ENCODE measurements at places on chromosomes 2 and 18.

DNA sequence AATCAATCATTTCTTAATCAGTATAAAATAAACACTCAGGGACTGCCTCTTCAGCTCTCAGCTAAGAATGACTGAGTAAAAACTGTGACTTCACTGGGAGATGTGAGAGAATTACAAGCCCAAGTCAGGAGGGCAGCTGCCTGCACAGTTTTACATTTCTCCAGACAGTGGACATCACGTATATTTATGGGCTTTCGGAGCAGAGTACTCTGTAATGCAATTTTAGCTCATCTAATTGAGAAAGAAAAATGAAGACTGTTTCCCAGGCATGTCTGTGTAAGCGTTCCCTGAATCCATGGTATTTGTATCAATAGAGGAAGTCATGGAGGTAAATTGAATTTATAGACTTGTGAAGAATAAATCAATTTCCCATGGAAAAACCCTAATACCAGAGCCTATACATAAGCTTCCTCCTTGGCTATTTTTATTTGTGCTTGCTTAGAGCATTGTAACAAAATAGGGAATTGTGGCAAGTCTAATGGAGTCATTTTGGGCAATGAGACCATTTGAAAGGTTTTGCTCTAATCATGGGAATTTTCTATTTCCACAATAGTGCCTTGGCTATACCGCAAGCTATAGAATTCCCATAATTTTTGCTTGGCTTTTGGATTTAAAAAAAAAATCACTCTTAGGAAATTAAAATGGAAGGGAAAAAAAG is 87.2 kb downstream of the SLC5A7 start:
- no peak for DNase-seq

- DNase-seq = no peak
Observed at GRCh38 chr2:2640371-2640770, 309.3 kb upstream of the MYT1L start.

DNA sequence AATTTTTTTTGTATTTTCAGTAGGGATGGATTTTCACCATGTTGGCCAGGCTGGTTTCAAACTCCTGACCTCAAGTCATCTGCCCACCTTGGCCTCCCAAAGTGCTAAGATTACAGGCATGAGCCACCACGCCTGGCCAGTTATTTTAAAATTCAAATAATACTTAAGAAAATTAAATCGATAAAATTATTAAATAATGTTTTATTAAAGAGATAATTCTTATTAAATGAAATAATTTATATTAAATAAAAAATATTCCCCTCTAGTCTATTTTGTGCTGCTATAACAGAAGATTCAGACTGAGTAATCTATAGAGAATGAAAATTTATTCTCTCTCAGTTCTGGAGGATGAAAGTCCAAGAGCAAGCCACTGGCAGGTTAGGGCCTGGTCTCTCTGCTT is 61.2 kb downstream of the PDK1 start:
- DNase-seq = no peak

DNA sequence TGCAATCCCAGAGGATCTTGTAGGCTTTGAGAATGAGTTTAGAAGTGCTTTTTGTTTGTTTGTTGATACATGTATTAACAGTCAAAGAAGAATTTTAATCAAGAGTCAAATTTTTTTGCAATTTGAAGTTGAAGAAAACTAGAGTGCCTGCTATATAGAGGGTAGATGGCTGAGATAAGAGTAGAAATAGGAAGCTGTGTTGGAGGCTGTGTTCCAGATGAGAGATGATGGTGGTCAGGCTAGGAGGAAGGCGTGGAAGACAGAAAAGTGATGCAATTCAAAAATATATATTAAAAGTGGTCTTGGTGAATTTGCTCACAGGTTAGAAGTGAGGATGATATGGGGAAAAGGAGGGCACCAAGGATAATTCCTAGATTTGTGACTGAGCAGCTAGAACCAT is 978.3 kb downstream of the BCL11A start:
- DNase-seq = no peak

DNA sequence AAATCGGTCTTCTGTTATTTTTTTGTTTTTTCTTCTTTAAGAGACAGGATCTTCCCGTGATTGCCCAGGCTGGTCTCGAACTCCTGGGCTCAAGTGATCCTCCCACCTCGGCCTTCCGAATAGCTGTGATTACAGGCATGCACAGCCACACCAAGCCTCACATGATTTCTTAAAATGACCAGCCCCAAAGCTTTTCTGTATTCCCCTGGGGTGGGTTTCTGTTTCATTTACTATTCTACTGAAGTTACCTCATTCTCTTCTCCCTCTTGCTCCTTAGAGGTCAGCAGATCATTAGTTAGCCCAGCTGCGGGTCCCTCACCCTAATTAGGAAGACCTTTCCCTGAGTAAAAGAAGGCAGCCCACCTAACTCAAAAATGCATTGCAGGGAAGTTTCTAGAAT is 27.6 kb downstream of the SLC1A4 start:
- no peak for DNase-seq

DNA sequence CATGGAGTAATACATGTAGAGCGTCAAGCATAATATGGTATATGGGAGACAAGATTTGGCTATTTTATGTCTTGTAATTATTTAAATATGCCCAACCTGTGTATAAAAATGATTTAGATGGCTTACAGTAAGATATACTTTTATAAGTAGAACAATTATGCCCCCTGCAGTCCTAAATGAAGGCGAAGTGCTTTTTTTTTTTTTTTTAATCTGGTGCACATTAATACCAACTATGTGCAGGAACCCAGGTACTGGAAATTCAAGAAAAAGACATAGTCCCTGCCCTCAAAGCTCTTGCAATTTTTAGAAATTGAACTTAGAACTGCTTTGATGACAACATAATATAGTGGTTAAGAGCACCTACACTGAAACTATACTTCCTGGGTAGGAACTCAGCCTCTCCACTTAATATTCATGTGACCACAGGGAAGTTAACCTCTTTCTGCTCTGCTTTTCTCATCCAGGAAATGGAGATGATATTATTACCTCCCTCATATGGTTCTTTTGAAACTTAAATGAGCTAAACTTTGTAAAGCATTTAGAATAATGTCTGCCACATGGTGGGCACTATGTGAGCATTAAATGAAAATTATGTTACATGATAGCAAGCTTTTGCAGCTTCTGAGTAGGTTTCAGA is 38.1 kb downstream of the AFTPH start:
- no peak for DNase-seq

DNA sequence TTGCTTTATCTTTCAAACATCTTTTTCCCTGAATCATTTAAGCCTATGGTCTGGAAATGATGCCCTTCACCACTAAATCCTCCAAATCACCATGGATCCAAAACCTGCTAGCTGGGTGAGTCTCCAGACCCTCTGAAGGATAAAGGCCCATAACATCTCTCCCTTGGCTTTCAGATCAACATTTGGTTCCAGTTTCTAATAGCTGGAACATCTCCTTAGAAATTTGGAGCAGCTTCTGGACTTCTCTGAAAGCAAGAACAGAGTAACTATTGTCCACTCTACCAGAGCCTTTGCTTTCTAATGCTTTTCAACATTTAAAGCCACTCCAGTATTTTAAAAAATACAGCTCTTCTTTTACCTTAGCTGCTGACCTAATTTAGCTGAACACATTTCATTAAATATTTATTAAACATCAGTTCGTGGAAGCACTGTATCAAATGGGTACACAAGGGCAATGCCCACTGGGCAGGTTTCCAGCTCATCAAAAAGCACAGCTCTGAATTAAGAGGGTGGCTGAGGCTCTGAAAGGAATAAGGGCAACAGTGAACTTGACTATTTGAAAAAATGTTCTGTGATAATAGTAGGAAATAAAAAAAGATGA is 75.3 kb downstream of the GALNT3 start:
- DNase-seq = no peak

DNA sequence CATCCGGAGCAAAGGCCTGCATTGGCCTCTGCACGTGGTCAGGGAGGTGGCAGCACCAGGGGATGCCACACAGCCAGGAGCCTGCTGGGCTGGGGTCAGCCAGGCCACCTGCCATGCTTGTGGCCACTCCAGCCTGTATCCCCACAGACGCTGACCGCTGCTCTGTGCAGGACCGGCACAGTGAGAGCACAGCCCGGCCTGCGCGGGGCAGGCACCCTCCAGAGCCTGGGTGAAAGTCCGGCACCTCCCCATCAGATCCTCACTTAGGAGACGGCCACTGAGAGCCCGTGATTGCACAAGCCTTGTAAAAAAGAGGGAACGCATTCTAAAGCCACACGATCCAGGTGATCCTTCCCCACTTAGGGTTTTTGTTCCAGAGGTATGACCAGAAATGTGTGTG is 42.2 kb downstream of the TWIST2 start:
- no peak for DNase-seq

DNA sequence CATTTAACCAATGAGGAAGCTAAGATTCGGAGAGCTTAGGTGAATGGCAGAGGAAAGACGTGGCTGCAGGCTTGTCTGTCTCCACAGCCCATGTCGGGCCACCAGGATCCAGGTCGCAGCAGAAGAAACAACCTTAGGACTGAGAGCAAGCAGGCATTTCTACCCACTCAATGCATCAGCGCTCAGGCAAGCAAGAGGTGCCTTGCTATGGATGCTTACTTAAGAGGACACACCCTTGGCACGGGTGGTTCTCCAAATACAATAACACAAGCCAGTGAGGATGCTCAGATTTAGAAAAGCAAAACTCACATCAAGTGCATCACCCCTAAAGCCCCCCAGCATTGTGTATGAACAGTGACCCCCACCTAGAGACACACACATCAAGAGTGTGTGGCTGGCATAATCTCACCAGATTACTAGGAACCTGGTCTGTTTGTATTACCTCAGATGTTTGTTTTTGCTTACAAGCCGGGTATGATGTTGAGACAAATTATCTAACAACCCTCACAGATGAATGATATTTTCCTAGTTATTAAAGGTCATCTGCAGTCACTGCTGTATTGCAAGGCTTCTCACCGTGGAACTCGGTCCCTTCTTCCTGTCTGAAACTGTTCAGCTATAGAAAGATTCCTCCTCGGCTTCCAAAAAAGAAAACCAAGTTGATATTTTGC is 34.2 kb upstream of the NPAS2 start:
- no peak for DNase-seq

DNA sequence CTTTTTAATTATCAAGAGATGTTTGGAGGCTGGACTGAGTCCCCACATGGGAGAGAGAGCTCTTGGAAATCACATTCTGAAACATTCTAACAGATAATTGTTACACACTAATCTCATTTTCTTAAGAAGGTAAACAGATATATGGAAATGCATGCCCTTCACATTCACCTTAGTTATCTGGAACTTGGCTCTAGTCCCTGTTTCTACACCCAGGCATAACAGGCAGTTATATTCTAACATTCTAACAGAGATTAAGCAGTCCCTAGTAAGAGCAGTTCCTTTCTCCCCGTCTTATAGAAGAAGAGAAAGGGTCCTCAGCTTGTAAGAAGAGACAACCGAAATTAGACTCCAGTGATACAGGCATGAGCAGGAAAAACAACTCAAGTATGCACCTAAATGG is 385.4 kb downstream of the SOX11 start:
- DNase-seq = no peak

- DNase-seq = no peak
Observed at GRCh38 chr2:241817126-241817820, 8.3 kb downstream of the NEU4 start.

DNA sequence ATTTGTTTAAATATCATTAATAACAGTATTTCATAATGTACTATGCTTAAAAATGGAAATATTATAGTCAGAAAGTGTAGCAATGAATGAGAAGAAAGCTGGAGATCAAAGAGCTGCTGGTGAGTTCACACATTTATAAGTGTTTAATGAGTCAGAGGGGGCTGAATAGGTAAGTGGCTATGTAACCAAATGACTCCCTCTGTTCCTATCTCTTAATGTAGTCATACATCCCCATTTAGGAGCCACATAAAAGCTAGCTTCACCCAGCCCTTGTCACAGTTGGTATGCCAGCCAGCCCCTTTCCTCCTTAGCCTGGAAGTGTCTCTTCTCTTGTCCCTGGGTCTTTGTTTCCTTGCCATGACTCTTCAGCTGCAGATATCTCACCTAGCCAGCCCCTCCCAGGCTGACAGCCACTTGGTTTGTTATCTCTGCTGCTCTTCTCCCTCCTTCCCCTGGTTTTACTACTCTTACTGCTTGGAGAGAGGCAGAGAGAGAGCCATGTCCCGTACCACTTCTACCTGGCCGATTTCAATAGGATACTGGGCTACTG is 438.6 kb upstream of the HNMT start:
- no peak for DNase-seq

DNA sequence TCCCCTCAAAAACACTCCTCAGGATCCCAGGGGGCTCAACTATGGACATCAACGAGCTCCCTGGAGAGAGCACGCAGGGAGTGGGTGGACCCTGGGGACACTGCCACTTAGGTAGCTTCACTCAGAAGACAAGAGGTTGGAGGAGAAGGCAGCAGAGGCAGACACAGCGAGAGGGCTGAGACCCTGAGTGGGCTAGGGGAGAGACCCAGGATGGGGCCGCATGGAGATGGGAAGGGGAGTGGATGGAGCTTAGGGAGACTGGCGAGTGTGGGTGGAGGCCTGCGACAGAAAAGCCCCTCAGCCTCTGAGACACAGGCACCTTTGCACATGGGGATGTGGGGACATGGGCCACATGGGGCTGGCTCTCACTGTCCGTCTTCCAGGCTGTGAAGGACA is 70.9 kb downstream of the ASB1 start:
- DNase-seq = no peak

- no peak for DNase-seq
Observed at GRCh38 chr2:163859951-163860350, 124.1 kb upstream of the FIGN start.

DNA sequence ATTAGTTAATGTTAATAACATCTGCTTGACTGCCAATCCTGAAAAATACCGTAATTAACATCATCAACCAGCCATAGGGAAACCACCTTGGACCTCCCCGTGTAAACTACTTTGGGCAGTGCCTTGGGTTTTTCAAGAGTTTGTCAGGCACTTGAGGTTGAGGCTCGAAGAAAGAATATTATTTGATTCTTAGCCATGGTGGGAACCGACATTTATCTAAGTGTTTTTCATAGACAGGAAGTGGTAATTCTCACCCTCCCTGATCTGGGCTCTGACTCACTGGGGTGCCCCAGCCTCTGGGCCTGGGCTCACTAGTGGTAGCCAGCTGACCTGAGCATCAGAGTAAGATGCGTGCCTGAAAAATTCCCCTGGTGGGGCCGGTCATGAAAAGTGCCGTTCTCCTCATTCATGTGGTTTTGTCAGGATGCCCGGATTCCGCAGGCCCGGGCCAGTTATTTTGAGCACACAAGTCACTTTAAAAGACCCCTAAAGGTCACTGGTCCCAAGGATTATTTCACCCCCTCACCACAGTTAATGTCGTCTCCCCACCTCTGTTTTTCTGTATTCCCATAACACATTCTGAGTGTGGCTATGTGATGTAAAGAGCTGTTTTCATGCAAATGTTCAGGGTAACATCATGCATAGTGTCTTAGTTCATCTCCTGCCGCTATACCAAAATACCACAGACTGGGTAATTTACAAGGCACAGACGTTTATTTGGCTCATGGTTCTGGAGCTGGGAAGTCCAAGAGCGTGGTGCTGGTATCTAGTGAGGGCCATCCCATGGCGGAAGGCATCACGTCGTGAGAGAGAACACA is 21.6 kb upstream of the SPATA3 start:
- DNase-seq = peak; percentile 23

All from activated CD4-positive, alpha-beta T cell treated with anti-CD3 and anti-CD28 coated beads, Interleukin-2, amount 50 U/mL, for 24 hours (primary cell).